Activated CD8-positive, alpha-beta memory T cell treated with anti-CD3 and anti-CD28 coated beads, Interleukin-2, amount 50 U/mL, for 4 hours (primary cell): ENCODE measurements at places on chromosomes 6 and 20.

GRCh38 chr20:57708694-57709673 is 831 bp downstream of the PMEPA1 start:
- DNase-seq, result peak; percentile 55

GRCh38 chr20:20414640-20415220 is 46.8 kb downstream of the INSM1 start:
- no peak for DNase-seq

DNA sequence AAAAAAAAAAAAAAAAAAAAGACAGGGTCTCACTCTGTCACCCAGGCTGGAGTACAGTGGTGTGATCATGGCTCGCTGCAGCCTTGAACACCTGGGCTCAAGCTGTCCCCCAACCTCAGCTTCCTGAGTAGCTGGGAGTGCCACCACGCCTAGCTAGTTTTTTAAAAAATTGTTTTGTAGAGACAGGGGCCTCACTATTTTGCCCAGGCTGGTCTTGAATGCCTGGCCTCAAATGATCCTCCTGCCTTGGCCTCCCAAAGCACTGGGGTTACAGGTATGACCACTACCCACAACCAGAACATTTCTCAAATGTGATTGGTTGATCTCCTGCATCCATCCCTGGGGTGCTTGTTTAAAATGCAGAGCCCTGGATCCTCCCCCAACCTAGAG is 5.6 kb upstream of the RBCK1 start:
- no peak for DNase-seq

GRCh38 chr20:7977709-7978108 is 37.5 kb upstream of the HAO1 start:
- DNase-seq, result no peak

DNA sequence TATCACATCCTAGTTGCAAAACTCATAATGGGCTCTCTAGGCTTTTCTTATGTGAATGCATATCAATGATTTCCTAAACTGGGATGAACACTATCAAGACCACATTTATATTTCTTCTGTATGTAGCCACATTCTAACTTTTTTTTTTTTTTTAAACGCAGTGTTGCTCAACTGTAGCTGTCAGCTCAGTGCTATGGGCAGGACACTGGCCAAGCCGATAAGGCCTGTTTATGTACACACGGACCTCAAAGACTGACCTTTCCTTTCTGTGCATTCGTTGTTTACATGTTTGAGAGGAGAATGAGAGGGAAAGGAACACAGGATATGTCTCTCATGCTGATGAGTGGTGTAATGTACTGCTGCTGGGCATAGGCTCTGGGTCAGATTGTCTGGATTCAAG is 75.1 kb upstream of the B3GAT2 start:
- DNase-seq, result no peak

- no peak for DNase-seq
Observed at GRCh38 chr6:53939830-53940229, 145.0 kb downstream of the LRRC1 start.

DNA sequence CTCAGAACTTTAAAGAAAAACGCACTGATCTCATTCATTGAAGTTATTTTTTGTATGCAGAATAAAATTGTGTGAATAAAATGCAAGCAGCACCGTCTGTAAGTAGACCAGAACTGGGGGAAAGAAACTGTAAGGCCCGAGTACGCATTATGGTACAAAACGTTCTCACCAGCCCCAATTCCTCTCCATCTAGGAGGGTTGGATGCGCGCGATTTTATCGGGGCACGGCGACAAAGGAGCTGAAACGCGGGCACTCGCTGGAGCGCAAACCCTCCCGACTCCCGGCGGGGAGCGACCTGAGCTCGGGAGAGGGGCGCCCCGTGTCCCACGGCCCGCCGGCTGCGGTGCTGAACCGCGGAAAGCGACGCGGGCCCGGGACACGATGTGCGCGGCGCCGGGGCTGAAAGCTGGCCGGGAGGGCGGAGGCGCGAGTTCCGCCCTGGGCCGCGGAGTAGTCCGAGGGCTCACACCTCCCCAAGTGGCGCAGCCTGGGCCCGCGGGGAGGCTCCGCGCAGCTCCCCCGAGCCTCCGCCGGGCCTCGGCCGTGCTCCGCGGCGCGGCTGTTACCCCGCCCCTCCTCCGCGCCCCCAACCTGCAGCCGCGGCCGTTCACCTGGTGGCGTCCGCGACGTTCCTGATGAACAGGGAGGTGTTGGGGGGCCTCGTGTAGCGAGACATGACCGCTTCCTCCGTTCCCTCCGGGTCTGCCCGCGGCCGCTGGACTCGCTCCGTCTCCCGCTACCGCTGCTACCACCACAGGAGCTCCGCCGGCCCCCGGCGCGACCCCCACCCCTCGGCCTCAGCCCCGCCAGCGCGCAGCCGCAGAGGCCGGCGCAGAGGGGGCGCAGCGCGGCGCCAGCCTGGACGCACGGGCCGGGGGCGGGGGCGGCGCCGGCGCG is at the start of gene SRSF12:
TSS of gene SRSF12 (minus strand) at position 861 of the 898 bp plus-strand sequence. CDS start at position 677, 184 bp downstream.
- DNase-seq, result peak; percentile 47

DNA sequence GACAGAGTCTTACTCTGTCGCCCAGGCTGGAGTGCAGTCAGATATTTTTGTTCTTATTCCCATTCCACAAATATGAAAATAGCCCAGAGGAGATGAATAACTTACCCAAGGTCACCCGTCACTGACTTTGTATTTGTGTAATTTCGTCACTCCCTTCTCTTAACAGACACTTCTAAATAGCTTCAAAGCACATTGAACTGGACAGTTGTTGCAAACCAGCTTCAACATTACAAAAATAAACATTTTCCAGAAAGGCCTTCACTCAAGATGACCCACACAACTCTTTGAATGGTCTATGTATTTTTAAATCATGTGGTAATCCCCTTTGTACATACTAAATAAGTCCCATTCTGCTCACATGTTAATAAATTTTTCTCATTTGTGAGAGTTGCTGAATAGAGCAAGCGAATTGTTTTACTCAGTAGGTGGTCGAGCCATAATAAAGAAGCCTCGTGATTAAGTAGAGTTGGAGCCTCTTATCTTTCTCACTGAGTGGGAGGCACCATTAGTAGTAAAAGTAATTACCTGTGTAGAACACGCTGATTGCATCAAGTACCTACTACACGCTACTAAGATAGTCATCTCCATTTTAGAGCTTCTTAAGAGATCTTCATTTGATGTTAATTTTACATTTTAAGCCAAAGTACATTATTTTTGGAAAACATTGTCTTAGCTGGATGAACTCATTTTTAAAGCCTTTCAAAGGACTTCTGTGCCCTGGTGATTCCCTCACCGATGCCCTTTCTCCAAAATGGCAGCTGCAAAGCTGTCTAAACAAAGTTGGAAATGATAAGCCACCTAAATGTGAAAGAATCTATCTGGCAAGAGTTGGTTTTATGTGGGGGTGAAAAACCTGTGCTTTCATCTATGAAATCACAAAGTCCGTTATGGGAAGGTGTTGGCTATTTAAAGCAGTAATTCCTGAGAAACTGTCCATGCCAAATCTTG is 110.0 kb downstream of the TSHZ2 start:
- no peak for DNase-seq

GRCh38 chr6:135170849-135171248 is 10.3 kb upstream of the MYB start:
- no peak for DNase-seq

GRCh38 chr6:27176523-27177484 is 70.7 kb upstream of the PRSS16 start:
- peak; percentile 71 for DNase-seq

DNA sequence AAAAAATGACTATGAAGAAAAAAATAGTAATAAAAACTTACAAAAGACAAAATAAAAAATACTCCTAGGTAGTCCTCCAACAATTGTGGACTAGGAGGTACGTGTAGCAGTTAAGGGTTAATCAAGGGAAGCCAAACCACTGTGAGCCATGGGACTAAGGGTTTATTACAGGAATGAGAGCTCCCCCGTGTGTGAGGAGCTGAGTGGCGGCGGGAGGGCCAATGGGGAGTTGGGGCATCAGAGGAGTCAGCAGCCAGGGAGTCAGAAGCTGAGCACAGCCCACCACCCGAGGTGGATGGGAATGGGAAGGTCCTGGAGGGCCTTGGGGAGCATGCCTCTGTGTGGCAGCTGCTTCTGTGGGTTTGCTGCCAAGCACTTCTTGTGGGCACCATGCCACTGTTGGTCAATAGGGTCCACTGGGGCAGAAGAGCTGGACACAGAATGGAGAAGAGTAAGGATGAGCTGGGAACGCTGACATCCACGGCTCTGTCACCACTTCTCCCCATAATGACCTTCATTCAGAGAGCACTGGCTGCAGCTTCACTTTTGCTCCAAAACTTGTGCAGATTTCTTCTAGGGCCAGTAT is 373.3 kb downstream of the CDKAL1 start:
- no peak for DNase-seq

GRCh38 chr20:38883081-38883980 is 42.9 kb upstream of the FAM83D start:
- DNase-seq, result no peak

DNA sequence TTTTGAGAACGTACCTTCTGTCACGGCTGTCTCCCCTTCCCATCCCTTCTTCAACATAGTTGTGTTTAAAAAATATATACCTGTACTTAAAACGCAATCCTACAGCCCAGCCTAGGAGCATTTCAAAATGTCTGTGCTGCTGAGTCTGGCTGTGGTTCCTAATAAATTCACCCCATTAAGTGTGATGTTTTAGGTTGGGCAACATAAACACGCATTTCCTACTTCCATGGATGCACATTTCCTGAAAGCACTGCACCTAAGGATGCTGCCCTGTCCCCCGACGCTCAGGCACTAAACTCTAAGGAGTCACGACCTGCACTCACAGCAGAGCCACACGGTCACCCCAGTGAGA is 1.2 kb downstream of the REV3L start:
- DNase-seq, result no peak

GRCh38 chr6:13810688-13811446 is 3.5 kb downstream of the MCUR1 start:
- no peak for DNase-seq

DNA sequence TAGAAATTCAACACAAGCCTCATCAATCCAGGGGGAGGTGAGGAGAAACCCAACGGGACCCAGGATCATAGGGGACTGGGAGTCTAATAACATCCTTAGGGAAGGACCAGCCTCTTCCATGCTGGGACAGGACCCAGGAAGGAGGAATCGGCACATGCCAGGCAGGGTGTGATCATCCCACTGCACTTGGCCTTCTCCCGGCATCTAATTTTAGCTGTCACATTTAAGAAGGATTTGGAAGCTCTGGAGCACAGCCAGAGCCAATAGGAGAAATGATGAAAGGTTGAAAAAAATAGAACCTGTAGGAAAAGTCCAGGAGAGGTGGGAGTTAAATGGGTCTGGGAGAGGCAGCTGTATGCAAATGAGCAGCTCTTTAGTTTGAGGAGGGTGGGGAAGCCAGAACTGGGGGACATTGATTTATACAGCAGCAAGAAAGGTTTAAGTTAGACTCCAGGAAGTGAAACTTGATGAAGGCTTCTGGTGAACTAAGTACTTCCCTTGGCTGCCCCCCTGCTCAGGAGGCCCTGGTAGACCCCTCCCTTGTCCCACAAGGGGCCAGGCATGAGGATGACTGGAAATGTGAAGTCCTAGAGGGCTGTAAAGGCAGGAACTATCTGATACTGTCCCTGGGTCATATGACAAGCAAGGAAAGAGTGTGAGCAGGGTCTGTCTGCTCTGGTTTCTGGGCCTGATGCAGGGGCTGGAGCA is 260.3 kb downstream of the LRFN2 start:
- DNase-seq, result no peak

DNA sequence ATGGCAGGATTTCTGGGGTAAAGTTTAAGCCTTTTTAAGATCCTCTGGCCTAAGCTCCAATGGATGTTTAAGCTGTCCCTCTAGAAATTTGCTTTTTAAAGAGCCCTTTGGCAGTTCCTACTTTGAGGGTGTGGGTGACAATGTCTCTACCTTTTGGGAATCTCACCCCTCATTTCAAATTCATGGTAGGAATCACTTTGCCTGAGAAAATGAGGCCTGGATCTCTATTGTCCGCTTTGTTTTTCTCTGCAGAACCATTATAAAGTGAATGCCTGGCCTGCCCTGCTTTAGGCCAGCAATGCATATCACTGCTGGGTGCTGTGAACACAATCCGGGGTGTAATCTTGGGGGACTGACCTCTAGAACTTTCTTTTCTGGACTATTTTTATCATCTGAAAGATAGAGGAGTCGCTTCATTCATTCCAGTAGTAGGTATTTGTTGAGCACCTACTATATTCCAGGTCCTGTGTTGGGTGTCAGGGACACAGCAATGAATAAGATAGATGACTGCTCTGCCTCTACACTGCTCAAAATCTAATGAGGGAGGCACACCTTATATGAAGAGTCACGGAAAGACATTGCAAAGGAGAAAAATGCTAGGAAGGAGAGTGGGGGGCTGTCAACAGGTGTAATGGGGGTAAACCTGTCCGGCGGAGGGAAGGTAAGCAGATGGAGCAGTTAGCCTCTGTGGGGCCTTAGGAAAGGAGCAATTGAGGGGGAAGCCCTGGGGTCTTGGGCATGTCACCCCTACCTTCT is 8.6 kb upstream of the COMMD7 start:
- DNase-seq, result no peak

DNA sequence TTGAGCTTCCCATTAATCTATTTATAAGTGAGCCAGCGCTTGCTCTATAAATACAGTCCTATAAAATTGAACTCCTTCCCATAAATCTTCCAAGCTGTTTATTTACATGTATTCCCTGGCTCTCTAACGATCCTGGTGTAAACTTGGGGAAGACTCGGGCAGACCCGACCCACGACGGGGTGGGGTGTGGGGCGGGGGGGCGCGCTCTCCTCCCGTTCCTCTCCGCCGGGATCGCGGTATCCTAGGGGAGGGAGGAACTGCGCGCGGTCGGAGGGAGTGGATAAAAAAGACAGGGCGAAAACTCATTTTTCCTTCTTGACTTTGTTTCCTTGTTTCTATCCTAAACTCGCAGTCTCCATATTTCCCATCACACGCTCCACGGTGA is 31.1 kb downstream of the TFAP2B start:
- DNase-seq, result no peak

- DNase-seq, result no peak
Observed at GRCh38 chr6:169545982-169546381, 155.8 kb downstream of the WDR27 start.

GRCh38 chr6:4433199-4433598 is 297.8 kb upstream of the ECI2 start:
- DNase-seq, result no peak
